Cardiac septum (tissue), 1 donor: ENCODE measurements at places on chromosomes 2 and 18. TPM values are rescaled to one million over a fixed set of nuclear protein-coding genes. Genes with fewer than 3 reads are reported as not detected.

DNA sequence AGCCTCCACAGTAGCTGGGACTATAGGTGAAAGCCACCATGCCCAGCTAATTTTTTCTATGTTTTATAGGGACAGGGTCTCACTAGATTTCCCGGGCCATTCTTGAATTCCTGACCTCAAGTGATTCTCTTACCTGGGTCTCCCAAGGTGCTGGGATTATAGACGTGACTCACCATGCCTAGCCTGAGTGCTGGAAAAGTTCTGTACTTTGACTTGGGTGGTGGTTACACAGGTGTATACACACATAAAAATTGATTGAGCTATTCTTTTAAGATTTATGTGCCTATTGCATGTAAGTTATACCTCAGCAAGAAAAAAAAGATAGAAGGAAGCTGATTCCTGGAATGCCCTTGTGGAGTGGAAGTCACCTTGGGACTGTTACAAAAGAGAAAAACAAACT is 34.8 kb upstream of the KCNF1 start:
- DNase-seq: no peak

DNA sequence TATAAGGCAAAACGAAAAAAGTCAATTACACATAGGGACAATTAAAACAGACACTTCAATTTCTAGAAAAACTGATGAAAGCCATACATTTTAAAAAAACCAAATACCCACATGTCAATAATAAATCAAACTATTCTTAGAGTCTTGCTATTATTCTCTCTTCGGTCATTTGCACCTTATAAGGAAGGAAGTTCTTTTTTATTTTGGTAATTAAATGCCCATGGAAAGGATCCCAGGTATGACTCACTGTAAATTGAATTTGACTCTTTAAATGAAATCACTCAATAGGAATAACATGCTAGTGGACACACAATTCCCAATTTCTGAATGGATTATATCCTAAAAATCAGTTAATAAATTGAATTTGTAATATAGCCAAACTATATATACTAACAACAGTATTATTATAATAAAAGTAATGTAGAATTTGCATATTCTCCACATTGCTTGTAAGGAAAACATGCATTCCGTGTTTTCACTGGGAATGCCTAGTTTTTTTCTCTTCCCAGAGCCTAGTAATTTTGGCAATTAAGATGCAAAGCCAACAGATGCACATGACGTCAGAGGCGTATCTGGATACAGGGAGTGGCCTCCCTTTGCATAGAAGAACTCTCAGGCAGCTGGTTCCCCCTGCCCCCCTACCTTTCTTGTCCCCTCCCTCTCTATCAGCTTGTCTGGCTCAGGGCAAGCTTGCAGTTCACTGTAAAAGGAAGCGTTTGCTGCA is 153.5 kb upstream of the PGAP1 start:
- no peak for DNase-seq

- DNase-seq: no peak
Measured at GRCh38 chr2:185782223-185782769, 43.7 kb downstream of the FSIP2 start.

DNA sequence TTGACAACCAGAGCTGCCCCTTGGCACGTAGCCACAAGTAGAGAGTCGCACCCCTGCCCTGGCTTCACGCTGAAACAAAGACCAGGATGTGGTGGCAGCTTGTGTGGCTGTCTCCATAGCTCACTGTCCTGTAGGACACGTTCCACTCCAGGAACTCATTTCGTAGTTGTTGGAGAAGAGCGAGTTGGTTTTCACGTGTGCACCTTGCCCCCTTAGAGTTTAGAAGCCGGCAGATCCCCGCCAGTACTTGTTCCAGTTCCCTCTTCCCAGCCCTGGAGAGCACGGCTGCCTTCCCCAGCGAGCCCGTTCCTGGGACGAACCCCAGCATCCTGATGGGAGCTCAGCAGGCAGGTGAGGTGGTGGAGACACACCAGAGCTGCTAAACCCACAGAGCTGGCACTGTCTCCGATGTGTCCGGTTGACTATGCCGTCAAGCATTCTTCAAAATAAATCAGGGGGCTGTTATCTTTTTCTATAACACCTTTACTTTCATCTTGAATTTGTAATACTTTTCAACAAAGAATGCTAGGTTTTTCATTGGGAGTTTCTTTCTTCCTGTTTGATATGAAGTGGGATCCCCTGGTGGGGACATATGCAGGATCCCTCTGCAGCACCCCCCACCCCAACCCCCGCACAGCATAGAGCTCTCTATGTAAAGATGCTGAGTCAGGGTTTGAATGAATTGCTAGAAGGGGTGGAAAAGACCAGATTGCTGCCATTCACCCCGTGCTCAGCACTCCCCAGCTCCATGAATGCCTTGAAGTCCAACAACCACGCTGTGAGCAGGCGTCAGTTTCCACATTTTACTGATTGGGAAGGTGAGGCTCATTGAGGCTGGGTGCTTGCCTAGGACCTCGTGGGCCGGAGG is 44.5 kb downstream of the GREB1 start:
- DNase-seq: no peak

- DNase-seq: no peak
Measured at GRCh38 chr2:229296016-229296415, 24.9 kb upstream of the PID1 start.

DNA sequence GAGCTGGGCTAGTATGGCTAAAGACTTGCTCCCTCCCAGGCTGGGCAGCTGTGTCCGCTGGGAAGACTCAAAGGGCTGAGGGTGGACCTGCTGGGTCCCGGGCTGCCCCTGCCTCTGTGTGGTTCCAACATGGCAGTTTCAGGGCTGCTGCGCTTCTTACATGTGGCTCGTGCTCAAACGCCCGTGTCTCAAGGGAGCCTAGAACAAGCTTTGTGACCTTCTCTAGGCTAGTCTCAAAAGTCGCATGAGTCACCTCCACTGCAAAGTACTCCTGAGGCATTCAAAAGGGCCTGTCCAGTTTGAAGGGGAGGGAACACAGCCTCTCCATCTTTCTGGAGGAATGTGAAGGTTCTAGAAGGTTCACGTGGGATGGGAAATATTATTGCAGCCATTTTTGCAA is 44.7 kb upstream of the RAB31 start:
- DNase-seq: no peak

DNA sequence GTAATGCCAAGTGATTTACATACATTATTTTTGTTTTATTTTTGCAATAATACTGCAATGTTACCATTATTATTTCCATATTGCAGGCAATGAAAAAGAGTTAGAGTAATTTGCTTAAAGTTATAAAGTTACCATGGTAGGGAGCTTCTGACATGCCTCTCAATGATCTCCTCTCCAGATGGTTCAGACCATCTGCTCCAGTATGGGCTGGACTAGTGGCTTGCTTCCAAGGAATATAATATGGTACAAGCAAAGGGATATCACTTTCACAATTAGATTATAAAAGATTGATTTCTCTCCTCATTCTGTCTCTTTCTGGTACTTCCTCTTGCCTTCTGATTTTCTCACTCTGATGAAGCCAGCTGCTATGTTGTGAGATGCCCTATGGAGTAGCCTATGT is 245.4 kb downstream of the INSIG2 start:
- DNase-seq: no peak

- no peak for DNase-seq
Measured at GRCh38 chr18:31637445-31637844, 45.8 kb downstream of the TTR start.

DNA sequence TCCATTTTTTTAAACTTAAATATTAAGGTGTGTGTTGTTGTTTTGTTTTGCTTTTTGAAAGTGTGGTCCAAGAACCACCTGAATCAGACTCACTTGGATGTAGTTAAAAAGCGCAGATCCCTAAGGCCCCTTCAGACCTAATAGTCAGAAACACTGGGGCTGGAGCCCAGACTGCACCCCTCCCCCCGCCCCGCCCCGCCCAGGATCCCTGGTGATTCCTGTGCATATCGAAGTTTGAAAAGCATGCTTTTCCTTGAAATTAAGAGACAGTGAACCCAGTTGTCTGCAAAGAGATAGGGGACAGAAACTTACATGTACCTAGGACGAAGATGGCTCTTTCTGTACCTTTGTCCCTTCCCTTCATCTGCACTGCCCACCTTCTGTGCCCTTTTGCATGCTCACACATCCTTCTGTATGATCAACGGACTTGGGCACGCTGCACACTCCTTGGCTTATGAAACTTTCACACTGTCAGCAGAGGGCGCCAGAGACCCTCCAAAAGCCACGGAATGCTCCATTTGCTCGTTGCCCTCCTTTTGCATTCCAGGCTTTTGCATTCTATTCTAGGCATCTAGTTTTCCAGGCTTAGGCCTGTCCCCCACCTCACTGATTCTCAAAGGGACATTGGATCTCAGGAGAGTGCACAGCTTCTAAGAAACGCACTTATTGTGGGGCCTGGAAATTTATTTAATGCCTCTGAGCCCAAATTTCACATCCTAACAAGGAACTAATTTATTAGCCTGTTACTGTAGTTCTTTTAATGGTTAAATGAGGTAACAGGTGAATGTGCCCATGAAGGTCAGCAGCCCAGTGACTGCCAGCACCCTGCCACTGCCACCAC is 32.8 kb upstream of the SLC14A1 start:
- DNase-seq: peak; percentile 82

DNA sequence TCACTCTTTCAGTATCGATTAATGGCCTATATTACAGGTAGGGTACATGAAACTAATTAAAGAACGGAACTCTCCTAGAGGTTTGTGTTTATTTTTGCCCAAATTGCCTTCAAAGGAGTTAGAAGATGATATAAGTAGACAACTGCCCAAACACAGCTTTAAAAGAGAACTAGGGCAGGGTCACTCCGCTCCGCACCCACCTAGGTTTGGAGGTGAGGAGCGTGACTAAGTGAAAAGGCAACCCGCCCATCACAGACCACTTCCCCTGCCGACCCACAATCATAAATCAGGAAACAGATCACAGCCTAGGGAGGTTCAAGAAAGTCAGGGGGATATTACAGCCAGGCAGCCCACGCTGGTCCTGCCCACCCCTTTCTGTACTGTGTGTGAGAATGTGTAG is 166.7 kb downstream of the C1D start:
- DNase-seq: no peak

DNA sequence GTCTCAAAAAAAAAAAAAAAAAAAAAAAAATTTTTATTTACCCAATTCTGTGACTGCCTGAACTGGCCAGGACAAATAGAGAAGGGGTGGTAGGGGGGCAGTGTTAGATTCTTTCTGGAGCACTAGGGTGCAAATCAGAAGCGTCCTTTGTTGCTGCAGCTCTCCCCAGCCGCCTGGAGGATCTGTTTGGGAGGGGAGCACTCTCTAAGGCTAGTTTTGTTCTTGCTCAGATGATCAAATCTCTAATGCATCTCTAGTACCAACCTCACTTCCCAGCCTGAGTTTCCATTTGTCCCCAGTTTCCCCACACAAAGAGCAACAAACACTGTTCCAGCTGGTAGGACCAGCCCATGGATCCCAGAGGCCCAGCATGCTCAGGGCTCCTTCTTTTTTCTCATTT is 83.0 kb downstream of the GBX2 start:
- no peak for DNase-seq

DNA sequence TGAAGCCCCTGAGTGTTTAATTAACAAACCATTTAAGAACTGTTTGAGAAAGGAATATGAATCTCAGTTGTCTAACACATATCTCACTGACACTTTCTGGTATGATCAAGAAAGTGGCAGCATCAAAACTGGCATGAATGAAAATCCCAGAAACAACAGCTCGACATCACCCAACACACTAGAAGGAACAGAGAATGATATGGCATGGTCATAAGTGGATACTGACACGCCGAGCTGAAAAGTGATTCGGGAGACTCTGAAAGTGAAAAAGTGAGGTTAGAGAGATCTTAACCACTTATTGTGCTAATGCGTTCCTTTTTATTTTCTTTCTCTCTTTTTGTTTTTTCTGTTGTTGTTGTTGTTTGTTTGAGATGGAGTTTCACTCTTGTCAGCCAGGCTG is 37.9 kb downstream of the MRPL35 start:
- no peak for DNase-seq

- DNase-seq: no peak
Measured at GRCh38 chr2:147511491-147511948, 333.3 kb upstream of the ACVR2A start.

NT5C1B gene
- not detected for total RNA-seq

PLGLB2 gene
- total RNA-seq: 0.97 TPM

PROC gene
- total RNA-seq: not detected

NRBP1 gene
- 64.6 TPM for total RNA-seq
